ENCODE measurements at places on chromosomes 3 and 15.

- DNase-seq, result peak; percentile 19
These were observed 160.7 kb downstream of the STAC start for GRCh38 chr3:36540888-36541518.

DNA sequence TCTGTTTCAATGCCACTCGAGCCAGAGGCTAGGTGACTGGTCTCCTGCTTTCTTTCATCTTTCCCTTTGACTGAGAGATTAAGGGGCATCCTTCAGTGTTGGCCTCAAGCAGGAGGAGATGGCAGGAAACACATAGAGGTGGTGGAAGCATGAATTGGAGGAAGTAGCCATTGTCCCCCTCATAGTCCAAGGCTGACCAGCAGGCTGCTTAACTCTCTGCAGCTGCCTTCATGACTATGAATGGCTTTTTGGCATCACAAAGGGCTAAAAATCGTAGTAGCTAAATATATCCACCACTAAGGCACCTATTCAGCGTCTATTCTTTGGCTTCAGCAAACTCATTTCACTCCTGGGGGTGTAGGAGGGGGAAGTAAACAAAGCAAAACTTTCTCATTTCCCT, 7.0 kb upstream of the FRMD4B start:
- no peak for DNase-seq

- DNase-seq, result no peak
These were observed 347.8 kb upstream of the C2CD4B start for GRCh38 chr15:62512904-62513303.

DNA sequence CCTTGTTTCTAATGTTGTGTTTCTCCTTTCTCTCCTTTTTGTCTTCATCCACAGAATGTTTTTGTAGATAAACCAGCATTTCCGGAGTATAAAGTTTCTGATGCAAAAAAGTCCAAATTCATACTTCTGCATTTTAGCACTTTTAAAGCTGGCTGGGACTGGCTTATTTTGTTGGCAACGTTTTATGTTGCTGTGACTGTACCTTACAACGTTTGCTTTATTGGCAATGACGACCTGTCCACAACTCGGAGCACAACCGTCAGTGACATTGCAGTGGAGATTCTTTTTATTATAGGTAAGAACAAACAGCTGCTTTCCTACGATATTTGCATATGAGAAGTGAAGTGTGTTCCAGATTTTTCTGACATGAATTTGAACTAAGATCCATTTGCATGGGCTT, 199.4 kb downstream of the KCNH8 start:
- no peak for DNase-seq

- no peak for DNase-seq
These were observed 260.7 kb upstream of the NR2E3 start for GRCh38 chr15:71549697-71550096.

All from RPMI7951 (cell line).